ENCODE measurements at places on chromosomes 3 and 15. TPM values are rescaled to one million over a fixed set of nuclear protein-coding genes. Genes with fewer than 3 reads are reported as not detected.

Gene ANKRD34C
- not detected for total RNA-seq

Gene CSPG5
- under 0.01 TPM for total RNA-seq

DNA sequence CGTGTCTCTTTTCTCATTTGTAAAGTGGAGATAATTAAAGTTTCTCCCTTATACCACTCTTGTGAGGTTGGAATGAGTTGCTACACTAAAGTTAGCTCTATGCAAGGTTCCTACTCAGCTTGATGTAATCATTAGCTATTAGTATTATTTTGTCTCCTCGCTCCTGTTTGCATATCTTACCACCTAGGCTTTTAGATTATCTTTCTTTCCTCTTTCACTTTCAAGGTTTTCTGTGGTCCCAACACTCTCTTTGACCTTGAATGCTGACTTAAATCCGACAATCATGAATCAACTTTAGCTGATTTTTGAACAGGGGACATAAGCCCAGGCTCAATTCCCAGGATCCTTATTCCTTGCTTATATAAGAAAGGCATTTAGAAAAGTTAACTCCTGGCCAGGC lies 769.7 kb upstream of the GRM7 start:
- no peak overlapping the region for H3K4me3 ChIP-seq
- no peaks in the 10 kb centered on the region for H3K4me1 ChIP-seq
- no peak for DNase-seq
- no peaks in the 10 kb centered on the region for H3K36me3 ChIP-seq
- H3K27me3 ChIP-seq: no peaks in the 10 kb centered on the region

Gene CASR
- total RNA-seq: not detected

DNA sequence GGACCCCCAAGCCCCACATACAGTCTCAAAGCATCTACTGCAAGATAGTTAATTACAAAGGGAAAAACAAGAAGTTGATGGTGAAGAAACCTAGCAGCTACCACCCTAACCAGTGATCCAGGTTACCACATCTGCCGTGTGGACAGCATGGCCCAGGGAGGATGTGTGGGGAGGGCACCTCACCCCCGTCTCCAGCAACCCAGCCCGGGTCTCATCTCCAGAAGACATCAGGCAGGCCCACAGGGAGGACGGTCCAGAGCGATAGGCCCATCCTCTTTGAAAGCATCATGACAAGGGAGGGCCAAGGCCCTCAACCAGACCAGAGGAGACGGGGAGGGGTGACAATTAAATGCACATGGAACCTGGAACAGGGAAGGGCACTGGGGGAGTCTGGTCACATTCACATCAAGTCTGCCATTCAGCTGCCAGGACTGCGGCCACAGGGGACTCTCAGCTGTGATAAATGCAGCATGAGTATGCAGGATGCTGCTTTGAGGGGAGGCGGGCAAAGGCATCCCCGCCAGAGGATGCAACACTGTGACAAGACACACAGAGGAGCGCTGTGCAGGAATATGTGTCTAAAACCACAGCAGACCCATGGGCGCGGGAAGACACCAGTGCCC lies 18.8 kb downstream of the ZXDC start:
- peaks cover 66% of the 10 kb centered on the region for H3K36me3 ChIP-seq
- no peak overlapping the region for H3K4me3 ChIP-seq
- H3K4me1 ChIP-seq: no peaks in the 10 kb centered on the region
- no peaks in the 10 kb centered on the region for H3K27me3 ChIP-seq
- H3K27ac ChIP-seq: no peak overlapping the region

DNA sequence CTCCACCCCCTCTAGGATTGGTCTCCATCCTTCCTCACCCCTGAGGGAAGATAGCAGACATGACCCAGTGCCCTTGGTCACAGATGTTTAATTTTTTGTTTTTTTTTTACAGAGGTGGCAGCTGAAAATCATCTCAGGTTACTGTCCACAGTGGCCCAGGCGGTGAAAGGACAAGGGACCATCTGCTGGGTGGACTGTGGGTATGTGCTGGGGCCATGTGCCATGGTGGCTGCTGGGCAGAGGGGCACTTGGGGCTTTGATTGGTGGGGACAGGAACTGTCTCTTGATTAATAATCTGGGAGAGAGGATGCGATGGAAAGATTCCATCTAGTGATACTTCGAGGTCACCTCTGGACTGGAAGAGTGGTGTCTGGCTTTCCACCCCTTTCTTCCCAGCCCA lies 25.4 kb downstream of the PDIA5 start:
- H3K36me3 ChIP-seq: peaks cover 38% of the 10 kb centered on the region
- no peaks in the 10 kb centered on the region for H3K27me3 ChIP-seq
- H3K4me1 ChIP-seq: peaks cover 4% of the 10 kb centered on the region
- DNase-seq: no peak

Gene MFSD1
- 183 TPM for total RNA-seq

GRCh38 chr15:40048211-40048792 lies 9.3 kb upstream of the SRP14 start:
- no peaks in the 10 kb centered on the region for H3K36me3 ChIP-seq
- peak overlapping the region; percentile 62 for H3K27ac ChIP-seq
- no peak overlapping the region for H3K4me3 ChIP-seq
- DNase-seq: peak; percentile 82

Gene LMCD1
- total RNA-seq: 213 TPM

DNA sequence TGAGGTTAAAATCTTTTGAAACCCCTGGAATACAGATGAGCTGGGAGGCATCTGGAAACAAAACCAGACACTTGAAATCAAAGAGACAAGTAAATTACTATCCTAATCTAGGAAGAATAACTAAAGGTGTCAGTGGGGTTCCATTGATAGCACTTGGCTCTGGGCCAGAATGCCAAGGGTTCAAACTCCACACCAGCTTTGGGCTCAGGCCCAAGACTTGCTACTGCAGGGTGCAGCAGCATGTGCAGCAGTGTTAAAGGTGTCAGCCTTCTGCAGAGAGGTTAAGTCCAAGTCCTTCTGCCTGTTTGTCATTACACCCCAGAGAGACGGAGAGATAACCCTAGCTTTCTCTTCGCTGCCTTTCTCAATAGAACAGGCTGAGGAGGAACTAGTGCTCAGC lies 273.9 kb downstream of the TIGIT start:
- H3K27me3 ChIP-seq: no peaks in the 10 kb centered on the region
- no peaks in the 10 kb centered on the region for H3K4me1 ChIP-seq
- H3K4me3 ChIP-seq: no peak overlapping the region
- no peak overlapping the region for H3K27ac ChIP-seq
- no peaks in the 10 kb centered on the region for H3K36me3 ChIP-seq

DNA sequence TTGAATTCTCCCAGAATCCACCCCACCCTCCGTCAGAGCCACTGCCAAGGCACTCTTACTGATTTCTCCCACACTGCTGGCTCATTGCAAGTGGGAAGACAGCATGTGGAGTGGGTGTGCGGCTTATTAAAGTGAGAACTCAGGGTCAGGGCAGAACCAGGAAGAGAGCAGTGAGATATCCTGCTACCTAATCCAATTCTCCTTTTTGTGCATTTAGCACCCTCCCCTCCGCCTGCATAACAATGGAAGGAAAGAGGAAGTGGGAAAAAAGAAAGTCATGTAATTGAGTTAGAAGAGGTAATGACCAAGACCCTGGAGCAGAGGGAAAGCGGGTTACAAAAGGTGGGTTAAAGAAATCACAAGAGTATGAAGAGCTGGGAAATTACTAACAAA lies 27.8 kb upstream of the PIK3CB start:
- H3K27me3 ChIP-seq: no peaks in the 10 kb centered on the region
- H3K4me3 ChIP-seq: peak overlapping the region; percentile 12
- H3K4me1 ChIP-seq: peaks cover 26% of the 10 kb centered on the region
- DNase-seq: no peak
- H3K27ac ChIP-seq: peak overlapping the region; percentile 72
- no peaks in the 10 kb centered on the region for H3K36me3 ChIP-seq

DNA sequence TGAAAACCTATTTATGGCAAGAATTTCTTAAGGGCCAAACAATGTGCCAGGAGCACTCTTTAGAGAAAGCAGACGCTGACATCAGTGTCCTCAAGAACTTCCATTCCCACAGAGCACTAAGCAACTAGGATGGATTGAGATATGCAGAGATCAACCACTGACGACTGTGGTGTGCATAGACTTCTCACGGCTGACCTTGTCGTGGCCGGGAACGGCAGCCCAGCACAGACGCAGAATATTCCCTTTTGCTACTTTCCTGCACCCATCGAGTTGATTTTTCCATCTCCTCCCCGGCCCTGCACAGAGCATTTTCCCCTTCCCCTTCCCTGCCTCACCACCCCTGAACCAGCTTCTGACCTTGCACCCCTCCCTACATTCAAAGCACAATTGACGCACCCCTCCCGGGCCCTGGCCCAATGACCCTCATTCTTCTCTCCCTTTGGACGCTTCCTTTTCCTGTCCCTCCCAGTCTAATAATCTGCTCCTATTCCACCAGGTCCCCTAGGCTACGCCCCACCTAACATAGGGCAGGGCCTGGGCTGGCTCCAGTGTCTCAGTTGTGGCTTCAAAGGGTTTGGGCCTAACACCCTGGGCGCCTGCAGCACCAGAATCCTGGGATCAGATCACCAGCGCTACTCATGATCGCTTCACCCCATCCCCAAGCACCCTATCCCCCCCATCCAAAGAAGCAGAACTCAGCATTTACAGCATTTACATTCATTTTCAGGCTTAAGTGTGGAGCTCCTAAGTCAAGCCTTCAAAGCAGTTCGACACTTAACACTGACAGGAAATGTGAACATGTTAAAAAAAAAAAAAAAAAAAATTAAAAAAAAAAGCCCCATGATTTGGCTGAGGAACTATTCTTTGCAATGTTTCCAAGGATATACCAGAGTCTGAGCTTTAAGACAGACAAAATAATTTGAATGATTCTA lies 151.2 kb downstream of the FOXP1 start:
- peaks cover 52% of the 10 kb centered on the region for H3K4me1 ChIP-seq
- H3K4me3 ChIP-seq: no peak overlapping the region
- H3K36me3 ChIP-seq: no peaks in the 10 kb centered on the region
- H3K27me3 ChIP-seq: no peaks in the 10 kb centered on the region
- no peak for DNase-seq

GRCh38 chr3:42301446-42302175 lies 35.6 kb upstream of the CCK start:
- H3K27ac ChIP-seq: no peak overlapping the region
- DNase-seq: no peak
- no peaks in the 10 kb centered on the region for H3K4me1 ChIP-seq
- H3K36me3 ChIP-seq: no peaks in the 10 kb centered on the region
- H3K27me3 ChIP-seq: no peaks in the 10 kb centered on the region
- no peak overlapping the region for H3K4me3 ChIP-seq

Gene BOC
- total RNA-seq: 29.2 TPM

Gene MKRN3
- total RNA-seq: 0.36 TPM

Gene CNTN3
- total RNA-seq: 0.36 TPM

- no peak overlapping the region for H3K27ac ChIP-seq
- no peaks in the 10 kb centered on the region for H3K4me1 ChIP-seq
- H3K4me3 ChIP-seq: no peak overlapping the region
- H3K27me3 ChIP-seq: no peaks in the 10 kb centered on the region
- DNase-seq: no peak
- no peaks in the 10 kb centered on the region for H3K36me3 ChIP-seq
Measured at GRCh38 chr15:45855210-45855906, 220.5 kb downstream of the SQOR start.

DNA sequence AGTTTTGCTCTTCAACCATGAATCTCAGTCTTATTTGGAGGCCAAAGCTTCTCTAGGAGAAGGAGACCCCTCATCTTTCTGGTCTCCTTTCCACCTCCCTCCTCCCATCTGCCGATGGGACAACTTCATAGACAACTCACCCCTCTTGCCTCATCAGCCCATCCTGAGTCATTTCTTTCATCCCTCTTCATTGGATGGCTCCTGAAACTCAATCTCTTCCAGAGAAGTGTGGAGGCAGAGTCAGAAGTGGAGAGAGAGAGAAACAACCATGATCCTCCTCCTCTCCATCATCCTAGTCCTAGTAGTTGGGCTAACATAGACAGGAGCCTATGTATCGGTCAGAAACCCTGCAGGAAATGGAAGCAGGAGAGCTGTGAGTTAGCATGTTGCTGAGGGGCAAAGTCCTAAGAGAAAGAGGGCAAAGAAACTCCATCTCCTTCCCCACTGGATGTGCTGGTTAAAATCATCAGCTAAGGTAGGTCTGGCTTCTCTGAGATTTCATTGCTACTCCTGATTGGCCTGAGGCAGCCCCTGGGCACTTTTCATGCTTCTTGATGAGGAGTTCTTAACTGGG lies 21.3 kb upstream of the HCN4 start:
- DNase-seq: no peak
- H3K4me1 ChIP-seq: peaks cover 5% of the 10 kb centered on the region
- no peaks in the 10 kb centered on the region for H3K36me3 ChIP-seq

DNA sequence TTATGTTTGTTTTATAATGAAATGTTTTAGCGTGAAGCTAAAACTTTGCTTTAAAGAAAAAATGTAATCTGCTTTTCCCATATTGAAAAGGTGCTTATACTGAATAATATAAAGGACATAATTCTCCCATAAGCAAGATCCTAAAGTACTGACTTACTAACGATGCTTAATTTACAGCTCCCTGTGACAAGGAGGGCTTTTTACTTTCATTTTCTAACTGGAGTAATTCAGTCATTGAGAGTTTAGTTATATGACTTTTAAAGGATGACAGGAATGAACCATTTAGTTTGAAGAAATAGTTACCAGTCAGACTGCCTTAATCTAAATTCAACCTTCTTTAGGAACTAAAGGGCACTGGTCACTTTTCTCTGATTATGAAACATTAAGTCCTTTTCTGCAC lies 19.3 kb upstream of the ZPLD1 start:
- peak overlapping the region; percentile 40 for H3K4me3 ChIP-seq
- no peak for DNase-seq
- H3K27ac ChIP-seq: no peak overlapping the region

Gene COLQ
- 1.5 TPM for total RNA-seq

Gene CTDSPL
- total RNA-seq: 44.5 TPM

DNA sequence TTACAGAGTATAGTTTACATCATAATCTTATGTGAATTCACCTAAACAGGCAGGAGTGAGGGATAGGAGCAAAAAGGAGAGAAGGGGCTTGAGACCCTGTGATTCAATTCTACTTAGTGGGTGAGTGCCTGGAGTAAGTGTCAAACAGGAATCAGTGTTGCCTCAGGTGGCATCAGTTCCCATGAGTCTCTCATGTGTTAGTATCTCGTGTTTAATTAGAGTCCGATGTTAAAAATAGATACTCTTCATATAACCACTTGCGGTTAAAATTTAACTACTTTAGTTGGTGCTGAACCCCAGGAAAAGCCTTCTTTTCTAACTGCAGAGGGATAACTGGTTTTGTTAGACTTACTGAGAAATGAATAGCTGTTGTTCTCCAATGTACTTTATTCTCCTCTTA lies 251.5 kb downstream of the SUCLG2 start:
- no peaks in the 10 kb centered on the region for H3K27me3 ChIP-seq
- H3K36me3 ChIP-seq: peaks cover 8% of the 10 kb centered on the region
- H3K27ac ChIP-seq: no peak overlapping the region
- no peaks in the 10 kb centered on the region for H3K4me1 ChIP-seq
- H3K4me3 ChIP-seq: no peak overlapping the region
